Left renal cortex interstitium (tissue), 4 donors: ENCODE measurements at places on chromosomes 11 and 22.

DNA sequence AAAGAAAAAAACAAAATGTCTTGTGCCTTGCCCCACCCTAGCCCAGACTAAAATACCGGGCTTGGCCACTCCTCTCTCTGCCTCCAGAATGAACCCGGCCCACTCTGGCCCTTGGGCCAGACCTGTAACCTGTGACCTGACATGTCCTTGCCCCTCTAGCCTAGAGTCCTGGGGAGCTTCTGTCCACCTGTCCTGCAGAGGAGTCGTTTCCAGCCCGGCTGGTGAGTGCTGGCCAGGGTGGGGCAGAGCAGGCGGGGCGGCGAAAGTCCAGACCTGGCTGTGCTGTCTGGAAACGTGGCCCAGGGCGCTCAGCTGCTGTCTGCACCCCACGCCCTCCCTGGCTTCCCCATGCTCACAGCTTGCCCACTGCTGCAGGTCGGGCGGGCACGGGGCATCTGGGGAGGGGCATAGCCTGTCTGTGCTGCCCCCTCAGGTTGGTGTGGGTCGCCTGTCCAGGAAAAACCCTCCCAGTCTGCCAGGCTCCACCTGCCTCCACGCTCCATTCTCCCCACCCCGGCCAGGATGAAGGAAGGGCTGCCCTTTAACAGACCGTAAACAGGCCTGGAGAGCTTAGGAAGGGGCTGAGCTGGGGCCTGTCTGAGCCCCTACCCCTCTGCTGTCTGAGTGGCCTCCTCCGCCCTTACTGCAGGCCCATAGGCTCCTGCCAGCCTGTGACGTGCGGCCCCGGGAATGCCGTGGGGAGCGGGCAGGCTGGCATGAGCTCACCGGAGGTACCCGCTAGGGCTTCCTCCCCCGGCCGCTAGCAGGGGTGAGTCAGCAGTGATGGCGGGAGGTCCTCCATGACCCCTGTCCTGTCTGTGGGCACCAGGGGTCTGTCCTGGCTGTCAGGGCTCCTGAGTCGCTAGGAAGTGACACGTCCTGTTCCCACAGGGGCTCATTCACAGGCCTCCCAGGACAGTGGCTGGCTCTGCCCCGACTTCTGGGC is 1.9 kb downstream of the CD151 start:
- no peak for DNase-seq

DNA sequence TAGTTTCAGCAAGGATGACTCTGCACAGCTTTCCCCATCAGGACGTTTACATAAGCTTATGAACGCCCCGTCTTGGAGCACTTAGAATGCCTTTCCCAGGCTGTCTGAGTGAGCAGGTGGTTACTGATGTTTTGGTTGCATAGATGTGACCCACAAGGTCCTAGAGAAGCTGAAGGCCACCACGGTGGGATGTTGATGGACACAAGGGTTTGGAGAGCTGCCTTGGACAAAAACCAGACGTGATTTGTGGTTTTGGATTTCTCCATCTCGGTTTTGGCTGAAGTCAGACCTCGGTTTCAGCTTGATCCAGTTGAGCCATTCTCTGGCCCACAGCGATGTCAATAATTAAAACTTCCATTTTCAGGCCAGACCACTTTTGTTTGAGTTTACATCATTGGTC is 151.9 kb downstream of the LDLRAD3 start:
- no peak for DNase-seq

- DNase-seq, result no peak
Measured at GRCh38 chr22:48135592-48135991, 1373.1 kb downstream of the TBC1D22A start.

DNA sequence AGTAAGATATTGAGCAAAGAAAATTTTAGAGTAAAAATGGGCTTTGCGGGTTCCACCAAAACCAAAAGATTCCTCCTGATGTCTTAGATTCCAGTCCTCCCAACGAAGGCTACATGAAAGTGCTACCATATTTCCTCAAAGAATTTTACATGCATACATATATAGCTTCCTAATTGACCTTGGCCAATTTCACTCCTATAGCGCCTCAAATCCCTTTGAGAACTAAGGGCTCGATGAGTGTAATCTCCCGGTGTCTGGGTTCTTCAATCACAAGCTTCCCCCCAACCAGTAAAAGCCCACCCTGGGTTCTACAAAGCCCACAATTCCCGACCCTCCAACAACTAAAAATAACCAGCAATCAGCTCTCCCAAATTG is 1.2 kb downstream of the SIK3 start:
- DNase-seq, result no peak

DNA sequence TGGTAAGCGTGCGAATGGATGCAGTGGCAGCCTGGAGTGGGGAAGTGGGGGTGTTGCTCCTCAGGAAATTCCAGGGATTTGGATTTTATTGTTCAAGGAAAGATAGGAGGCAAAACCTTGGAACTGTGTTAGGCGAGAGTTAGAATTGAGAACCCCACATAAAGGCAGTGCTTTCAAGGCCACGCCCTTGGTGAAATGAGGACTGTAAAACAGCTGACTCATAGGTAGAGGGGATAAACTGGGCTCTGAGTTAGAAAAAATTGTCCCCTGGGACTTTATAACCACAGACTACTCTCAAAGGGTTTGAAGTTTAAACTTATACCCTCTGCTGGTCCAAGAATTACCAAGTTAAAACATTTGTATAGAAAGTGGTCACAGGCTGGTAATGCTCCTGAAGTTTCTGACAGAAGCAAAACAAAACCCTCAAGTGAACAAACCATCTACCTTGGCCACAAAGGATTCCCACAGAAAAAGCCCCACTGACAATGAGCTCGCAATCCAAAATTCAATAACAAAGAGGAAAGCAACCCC is 250.3 kb upstream of the TBCEL start:
- DNase-seq, result no peak

DNA sequence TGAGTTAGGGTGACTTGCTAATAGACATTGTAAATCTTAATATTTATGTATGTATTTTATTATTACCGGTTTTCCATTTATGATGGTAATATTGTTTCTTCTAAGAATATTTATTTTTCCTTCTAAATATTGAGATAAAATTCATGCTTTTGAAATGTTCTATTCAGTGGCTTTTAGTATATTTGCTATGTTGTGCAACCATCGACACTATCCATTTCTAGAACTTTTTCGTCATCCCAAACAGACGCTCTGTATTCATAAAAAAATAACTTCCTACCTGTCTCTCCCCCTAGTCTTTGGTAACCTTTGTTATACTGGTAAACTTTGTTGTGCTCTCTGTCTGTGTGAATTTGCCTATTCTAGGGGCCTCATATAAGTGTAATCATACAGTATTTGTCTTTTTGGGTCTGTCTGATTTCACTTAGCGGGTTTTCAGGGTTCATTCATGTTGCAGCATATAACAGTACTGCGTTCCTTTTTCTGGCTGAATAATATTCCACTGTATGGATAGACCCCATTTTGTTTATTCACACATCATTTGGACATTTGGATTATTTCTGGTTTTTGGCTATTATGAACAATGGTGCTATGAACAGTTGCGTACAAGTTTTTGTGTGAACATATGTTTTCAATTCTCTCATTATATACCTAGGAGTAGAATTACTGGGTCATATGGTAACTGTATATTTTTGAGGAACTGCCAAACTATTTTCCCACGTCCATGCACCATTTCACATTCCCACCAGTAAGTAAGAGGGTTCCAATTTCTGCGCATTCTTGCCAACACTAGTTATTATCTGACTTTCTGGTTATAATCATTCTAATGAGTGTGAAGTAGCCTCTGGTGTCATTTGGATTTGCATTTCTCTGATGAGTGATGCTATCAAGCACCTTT is 15.9 kb downstream of the NEAT1 start:
- no peak for DNase-seq

- no peak for DNase-seq
Measured at GRCh38 chr11:130636722-130637464, 188.4 kb downstream of the ADAMTS15 start.

DNA sequence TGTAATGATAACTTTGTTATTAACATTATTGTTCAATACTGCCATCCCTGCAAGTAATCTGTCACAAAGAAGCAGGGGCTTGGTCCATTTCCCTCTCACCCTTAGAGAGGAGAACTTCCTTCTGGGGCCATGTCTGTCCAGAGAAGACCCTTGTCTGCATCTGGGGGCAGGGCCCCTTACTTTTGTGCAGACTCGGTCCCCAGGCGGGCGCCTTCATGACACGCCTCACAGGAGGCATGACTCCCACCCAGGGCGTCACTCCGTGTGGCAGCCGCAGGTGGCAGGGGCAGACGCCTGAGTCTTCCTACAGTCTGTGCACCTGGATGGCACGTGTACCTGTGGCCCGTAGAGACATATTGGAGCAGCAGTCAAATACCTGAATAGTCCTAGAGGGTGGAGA is 21.8 kb upstream of the B3GAT1 start:
- no peak for DNase-seq

DNA sequence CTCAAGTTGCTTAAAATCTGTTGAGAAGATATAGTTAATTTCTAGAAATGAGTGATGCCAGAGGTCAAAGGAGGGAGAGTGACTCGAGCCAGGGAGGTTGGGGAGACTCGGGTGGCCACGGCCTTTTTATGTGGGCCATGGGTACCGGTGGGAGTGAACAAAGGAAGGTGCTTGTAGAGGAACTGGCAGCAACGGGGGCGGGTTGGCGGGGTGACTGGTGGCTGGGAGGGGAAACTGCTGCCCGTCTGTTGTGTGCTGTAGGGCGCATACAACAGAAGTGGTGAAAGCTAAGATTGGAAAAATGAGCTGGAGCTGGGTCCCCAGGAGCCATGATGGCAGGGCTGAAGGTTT is 5.4 kb downstream of the DAGLA start:
- no peak for DNase-seq

- no peak for DNase-seq
Measured at GRCh38 chr22:47816121-47816862, 1053.8 kb downstream of the TBC1D22A start.

- DNase-seq, result no peak
Measured at GRCh38 chr22:49779211-49779610, 48.5 kb downstream of the BRD1 start.

DNA sequence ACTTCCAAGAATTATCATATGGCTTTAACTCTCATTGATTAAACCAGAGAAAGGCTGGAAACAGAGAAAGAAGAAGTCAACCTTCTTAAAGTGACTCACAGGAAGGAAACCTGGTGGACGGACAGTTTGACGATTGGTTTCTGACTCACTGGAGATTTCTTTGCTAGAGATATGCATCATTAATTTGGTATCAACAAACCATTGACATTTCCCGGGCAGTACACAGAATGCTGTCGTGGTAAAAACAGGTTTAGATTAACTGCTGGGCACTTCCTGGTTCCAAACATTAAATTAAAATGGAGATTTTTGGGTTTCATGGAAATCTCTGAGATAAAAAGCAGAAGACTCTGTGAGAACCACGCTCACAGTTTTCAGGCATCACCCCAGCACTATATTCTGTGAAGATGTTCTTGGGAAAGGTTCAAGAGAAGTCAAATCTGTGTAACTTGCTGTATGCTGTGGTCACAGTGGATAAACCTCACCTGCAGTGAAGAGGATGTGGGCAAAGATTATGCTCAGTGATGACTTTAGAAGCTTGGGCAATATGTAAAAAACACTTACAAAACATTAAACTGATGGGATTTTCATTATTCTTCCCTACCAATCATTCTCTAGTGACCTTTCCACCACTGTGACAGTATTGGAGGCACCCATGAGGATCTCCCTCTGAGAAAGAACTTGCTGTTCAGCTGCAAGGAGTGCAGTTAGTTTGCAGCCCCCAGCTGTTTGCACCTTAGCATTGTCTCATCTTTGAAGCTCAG is 61.1 kb upstream of the CD44 start:
- no peak for DNase-seq

- no peak for DNase-seq
Measured at GRCh38 chr11:12696911-12697581, 22.8 kb downstream of the TEAD1 start.
